Left lung (tissue), 14 donors: ENCODE measurements at places on chromosomes 13 and 19. TPM values are rescaled to one million over a fixed set of nuclear protein-coding genes. Genes with fewer than 3 reads are reported as not detected.

PDE4A gene
- 21.6 TPM for total RNA-seq

ZNF610 gene
- 2.1 TPM for total RNA-seq

MAP4K1 gene
- 6.1 TPM for total RNA-seq

SLC46A3 gene
- 11.7 TPM for total RNA-seq

ELANE gene
- 1.3 TPM for total RNA-seq

ZNF229 gene
- total RNA-seq, result 3.8 TPM

EBPL gene
- 54.6 TPM for total RNA-seq

GFY gene
- not detected for total RNA-seq

- H3K4me1 ChIP-seq, result no peaks in the 10 kb centered on the region
- no peak for DNase-seq
- peak overlapping the region; percentile 55 for H3K27ac ChIP-seq
Observed at GRCh38 chr13:40116008-40116407, 460.5 kb downstream of the COG6 start.

DNA sequence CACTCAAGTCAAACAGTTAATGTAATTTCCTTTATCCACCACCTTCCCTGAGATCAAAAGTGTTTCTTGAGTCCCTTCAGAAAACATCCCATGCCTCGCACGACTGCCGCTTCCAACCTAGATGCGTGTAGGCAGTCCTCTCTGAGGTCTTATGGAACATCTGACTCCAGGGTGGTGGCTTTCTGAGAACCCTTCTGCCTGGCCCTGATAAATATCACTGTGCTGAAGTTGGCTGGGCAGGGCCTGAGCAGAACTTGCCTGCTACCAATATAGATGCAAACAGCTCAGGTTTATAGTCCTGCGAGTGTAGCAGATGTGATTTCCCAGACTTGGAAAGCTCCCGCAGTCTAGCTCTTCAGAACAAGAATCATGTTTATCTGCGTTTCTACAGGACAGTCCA, 61.1 kb upstream of the GPR12 start:
- H3K4me3 ChIP-seq, result no peak overlapping the region
- no peaks in the 10 kb centered on the region for H3K27me3 ChIP-seq
- H3K36me3 ChIP-seq, result no peaks in the 10 kb centered on the region
- no peak for DNase-seq
- H3K4me1 ChIP-seq, result no peaks in the 10 kb centered on the region
- H3K27ac ChIP-seq, result no peak overlapping the region

GRCh38 chr13:43755844-43756243, 30.9 kb downstream of the ENOX1 start:
- no peaks in the 10 kb centered on the region for H3K27me3 ChIP-seq
- no peak for DNase-seq
- no peak overlapping the region for H3K4me3 ChIP-seq
- H3K36me3 ChIP-seq, result no peaks in the 10 kb centered on the region
- H3K4me1 ChIP-seq, result no peaks in the 10 kb centered on the region

DNA sequence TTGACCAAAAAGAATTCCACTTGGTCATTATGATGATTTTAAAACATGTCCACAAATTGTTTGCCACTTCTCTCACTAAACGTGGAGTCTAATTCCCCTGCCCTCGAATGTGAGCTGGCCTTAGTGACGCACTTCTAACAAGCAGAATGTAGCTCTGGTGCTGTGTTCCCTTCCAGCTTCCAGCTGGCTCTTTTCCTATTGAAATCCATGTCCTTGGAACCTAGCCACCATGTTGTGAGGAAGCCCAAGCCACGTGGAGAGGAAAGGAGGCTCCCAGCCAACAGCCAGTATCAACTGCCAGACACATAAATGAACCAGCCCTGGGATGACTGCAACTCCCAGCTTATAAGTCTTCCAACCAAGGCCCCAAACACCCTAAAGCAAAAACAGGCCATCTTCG, 23.6 kb upstream of the CEBPA start:
- H3K4me1 ChIP-seq, result peaks cover 18% of the 10 kb centered on the region
- H3K36me3 ChIP-seq, result no peaks in the 10 kb centered on the region
- no peaks in the 10 kb centered on the region for H3K27me3 ChIP-seq
- H3K27ac ChIP-seq, result no peak overlapping the region
- no peak overlapping the region for H3K4me3 ChIP-seq

DNA sequence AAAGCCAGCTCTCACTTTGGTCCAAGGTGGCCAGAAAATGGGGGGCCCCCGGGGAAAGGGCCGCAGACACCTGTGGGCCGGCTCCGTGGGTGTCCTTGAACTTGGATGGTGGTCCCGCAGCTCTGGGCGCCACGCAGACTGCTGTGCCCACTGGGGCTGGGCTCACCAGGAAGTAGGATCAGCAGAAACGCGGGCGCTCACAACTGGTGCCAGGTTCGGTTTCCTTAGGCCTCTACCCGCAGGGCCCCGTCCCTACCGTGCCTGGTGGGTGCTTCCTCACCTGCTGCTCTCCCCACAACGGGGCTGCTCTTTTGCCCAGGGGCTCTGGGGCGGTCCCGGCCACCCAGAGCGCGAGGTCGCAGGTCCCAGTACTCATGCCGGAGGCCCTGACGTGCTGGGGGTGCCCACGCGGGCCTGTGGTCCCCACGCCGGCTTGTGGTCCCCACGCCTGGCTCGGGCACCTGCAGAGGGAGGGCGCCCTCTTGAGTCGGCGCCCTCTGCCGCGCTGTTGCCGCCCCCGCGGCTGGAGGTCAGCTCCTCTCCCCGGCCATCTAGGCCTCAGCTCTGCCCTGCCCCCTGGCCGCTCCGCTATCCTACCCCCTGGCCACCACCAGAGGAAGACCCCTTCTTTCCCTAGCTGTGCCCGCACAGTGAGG, 1303.6 kb downstream of the UQCRFS1 start:
- no peak overlapping the region for H3K27ac ChIP-seq
- DNase-seq, result no peak
- H3K36me3 ChIP-seq, result no peaks in the 10 kb centered on the region
- no peak overlapping the region for H3K4me3 ChIP-seq
- no peaks in the 10 kb centered on the region for H3K27me3 ChIP-seq

DNA sequence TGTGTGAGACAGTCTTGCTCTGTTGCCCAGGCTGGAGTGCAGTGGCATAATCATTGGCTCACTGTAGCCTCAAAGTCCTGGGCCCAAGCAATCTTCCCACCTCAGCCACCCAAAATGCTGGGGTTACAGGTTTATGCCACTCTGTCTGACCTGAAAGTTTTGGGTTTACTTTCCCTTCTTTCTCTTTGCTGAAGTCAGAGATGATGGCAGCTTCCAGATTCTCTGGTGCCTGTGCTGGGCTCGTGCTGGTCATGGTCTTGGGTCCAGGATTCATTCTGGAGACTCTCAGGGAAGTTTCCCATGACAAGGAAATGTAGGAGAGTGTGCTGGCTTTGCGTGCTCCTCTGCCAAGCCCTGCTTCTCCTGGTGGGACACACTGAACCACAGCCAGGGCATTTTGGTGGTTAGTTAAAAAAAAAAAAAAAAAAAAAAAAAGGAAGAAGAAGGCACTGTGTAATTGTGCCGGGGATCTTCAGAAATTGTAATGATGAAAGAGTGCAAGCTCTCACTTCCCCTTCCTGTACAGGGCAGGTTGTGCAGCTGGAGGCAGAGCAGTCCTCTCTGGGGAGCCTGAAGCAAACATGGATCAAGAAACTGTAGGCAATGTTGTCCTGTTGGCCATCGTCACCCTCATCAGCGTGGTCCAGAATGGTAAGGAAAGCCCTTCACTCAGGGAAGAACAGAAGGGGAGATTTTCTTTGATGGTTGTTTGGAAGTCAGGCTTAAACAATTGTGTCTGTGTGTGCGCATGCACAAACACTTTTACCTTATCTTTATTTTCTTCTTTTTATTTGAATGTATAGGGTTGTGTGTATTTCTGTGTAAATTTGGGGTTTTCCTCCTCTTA, at the start of gene ALOX5AP:
TSS of gene ALOX5AP (plus strand) at position 519 of the 847 bp plus-strand sequence. CDS start at position 582, 63 bp downstream.
- no peaks in the 10 kb centered on the region for H3K4me1 ChIP-seq
- DNase-seq, result no peak

- no peak overlapping the region for H3K4me3 ChIP-seq
- no peak overlapping the region for H3K27ac ChIP-seq
- no peaks in the 10 kb centered on the region for H3K36me3 ChIP-seq
Observed at GRCh38 chr13:55361141-55361540, 1779.6 kb upstream of the PRR20A start.

DNA sequence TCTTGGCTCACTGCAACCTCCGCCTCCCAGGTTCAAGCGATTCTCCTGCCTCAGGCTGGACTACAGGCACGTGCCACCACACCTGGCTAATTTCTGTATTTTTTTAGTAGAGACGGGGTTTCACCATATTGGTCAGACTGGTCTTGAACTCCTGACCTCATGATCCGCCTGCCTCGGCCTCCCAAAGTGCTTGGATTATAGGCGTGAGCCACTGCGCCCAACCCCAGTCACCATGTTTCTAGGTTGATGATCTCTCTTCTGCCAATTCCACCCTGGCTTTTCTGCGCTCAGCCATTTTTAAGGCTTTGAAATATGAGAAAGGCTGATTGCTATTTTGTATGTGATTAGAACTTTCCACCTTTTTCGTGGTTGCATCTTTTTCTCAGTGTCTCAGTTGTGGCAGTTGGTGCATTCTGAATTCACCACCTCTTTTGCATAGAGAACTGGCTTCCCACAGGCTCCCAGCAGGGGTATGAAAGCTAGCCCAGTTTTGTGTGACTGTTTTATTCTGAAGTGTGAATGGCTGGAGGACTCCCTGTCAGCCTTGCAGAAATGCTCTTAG, 15.5 kb downstream of the CEACAM1 start:
- no peaks in the 10 kb centered on the region for H3K4me1 ChIP-seq
- no peak overlapping the region for H3K27ac ChIP-seq
- no peaks in the 10 kb centered on the region for H3K27me3 ChIP-seq
- H3K36me3 ChIP-seq, result peaks cover 52% of the 10 kb centered on the region
- no peak for DNase-seq
- H3K4me3 ChIP-seq, result no peak overlapping the region

DNA sequence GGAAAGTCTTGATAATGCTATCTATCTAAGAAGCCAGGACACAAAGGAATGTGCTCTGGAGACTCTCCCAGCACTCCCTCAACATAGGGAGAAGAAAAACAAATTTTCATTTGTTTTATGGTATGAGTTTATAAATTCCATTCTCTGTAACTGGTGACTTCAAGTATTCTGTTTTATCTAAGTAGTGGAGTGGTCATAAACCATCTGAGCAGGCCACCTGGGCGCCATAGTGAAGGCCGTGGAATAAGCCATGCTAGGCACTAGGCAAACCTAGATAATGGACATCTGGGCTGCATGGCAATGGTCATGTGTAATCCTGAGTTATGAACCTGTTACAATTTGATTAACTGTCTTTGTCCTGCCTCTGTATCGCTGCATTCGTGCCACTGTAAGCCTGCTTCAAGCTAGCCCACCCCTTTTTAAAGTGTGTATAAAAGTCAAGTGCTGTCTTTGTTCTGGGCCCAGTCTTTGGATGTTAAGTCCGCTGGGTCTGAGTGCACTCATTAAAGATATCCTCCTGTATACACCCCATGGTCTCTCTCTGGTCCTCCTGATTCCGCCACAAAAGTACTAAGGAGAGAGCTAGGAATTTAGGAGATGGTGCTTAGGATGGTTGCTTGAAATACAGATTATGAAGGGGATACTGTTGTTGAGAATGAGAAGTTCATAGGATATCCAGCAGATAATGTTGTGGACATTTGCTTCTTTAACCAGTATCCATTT, 13.2 kb downstream of the GTF2F2 start:
- H3K4me1 ChIP-seq, result peaks cover 18% of the 10 kb centered on the region
- H3K36me3 ChIP-seq, result peaks cover 9% of the 10 kb centered on the region
- no peaks in the 10 kb centered on the region for H3K27me3 ChIP-seq
- DNase-seq, result no peak

GRCh38 chr19:45076029-45076850, at the start of gene ZNF296:
Gene ZNF296 (minus strand): TSS chr19:45076478. CDS start chr19:45076373, 105 bp downstream.
- DNase-seq, result peak; percentile 88
- H3K4me3 ChIP-seq, result peak within 1 kb of the TSS; percentile 43
- peaks cover 52% of the 10 kb centered on the region for H3K4me1 ChIP-seq
- no peaks in the 10 kb centered on the region for H3K27me3 ChIP-seq
- H3K36me3 ChIP-seq, result no peaks in the 10 kb centered on the region
- peak within 1 kb of the TSS; percentile 33 for H3K27ac ChIP-seq

DNA sequence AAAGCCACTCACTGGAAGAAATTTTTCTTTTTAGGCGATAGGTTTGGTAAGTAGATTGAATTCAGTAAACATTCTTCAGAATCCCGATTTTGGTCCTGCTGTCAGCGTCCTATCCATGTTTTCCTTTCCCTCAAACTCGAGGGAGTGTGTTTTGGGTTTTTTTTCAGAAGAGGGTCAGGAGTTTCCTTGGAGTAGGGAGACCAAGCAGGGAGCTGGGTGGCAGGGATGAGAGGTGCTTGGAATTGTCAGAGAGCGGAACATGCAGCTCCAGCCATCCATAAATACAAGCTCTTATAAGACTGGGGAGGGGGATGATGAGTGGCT, 1.6 kb upstream of the PCDH8 start:
- no peak overlapping the region for H3K27ac ChIP-seq
- no peak overlapping the region for H3K4me3 ChIP-seq
- H3K36me3 ChIP-seq, result no peaks in the 10 kb centered on the region
- peaks cover 37% of the 10 kb centered on the region for H3K4me1 ChIP-seq
- peaks cover 99% of the 10 kb centered on the region for H3K27me3 ChIP-seq

DNA sequence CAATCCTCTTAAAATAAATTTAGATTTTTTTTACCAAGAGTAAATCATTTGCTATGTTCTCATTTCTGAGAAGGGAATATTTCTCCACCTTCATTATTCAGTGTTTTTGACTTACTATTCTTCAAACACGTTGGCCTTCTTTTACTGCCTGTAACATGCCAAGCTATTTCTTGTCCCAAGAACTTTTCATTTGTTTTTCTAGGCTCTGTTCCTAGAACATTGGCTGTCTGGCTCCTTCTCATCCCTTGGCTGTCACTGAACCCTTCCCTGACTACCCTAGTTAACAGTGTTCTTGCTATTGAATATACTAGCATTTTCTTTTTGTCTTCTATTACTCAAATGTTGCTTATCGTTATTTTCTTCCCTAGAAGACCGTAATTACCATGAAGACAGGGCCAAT, 248.1 kb downstream of the ITGBL1 start:
- no peak overlapping the region for H3K27ac ChIP-seq
- H3K4me3 ChIP-seq, result no peak overlapping the region
- H3K36me3 ChIP-seq, result no peaks in the 10 kb centered on the region
- no peaks in the 10 kb centered on the region for H3K27me3 ChIP-seq
- DNase-seq, result no peak

DNA sequence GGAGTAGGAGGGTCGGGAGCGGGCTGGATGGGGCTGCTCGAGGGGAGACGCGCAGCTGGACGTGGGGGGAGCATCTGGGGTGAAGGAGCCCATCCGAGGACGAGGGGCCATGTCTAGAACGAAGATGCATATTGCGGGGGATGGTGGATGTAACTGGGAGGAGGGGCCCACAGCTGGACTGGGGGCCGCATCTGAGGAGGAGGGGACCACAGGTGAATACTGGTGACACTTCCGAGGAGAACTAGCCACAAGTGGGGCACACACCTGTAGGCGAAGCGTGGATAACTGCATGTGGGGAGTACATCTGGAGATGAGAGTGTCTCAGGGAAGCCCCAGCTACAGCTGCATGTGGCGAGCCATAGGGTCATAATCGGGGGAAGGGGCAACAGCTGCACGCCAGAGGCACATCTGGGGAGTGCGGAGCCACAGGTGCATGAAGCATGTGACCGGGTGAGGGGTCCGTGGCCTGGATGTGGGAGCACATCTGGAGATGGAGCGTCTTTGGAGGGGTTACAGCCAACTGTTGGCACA, 402 bp downstream of the ZSWIM9 start:
- H3K27me3 ChIP-seq, result no peaks in the 10 kb centered on the region
- DNase-seq, result no peak
- H3K27ac ChIP-seq, result peak overlapping the region; percentile 91
- H3K4me3 ChIP-seq, result peak overlapping the region; percentile 87
- H3K36me3 ChIP-seq, result no peaks in the 10 kb centered on the region

- no peaks in the 10 kb centered on the region for H3K4me1 ChIP-seq
- H3K27ac ChIP-seq, result no peak overlapping the region
- DNase-seq, result no peak
- no peaks in the 10 kb centered on the region for H3K27me3 ChIP-seq
- no peaks in the 10 kb centered on the region for H3K36me3 ChIP-seq
Observed at GRCh38 chr13:112625698-112626097, 37.7 kb upstream of the TUBGCP3 start.
